ENCODE measurements at places on chromosomes 16 and 17.

DNA sequence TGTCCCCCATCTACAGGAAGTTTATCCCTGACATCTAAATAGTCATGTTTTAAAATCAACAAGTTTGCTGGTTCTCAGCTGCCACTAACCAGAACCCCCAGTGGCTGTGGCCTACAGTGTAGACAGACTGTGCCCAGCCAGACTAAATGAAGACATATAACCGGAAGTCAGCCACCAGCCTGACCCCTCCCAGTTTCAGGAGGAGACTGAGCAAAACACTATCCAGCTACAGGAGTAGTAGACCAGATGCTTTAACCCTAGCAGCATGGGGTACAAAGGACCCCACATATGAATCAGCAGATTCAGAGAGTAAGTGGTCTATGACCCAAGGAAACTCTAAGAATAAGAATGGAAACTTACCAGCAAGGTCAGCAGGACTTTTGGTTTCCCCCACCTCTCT lies 83.4 kb downstream of the HIC1 start:
- no peak for DNase-seq

GRCh38 chr17:15233022-15233805 lies 31.9 kb downstream of the PMP22 start:
- DNase-seq: no peak

- no peak for DNase-seq
These were observed 45.0 kb downstream of the NLRP1 start for GRCh38 chr17:5539286-5539685.

DNA sequence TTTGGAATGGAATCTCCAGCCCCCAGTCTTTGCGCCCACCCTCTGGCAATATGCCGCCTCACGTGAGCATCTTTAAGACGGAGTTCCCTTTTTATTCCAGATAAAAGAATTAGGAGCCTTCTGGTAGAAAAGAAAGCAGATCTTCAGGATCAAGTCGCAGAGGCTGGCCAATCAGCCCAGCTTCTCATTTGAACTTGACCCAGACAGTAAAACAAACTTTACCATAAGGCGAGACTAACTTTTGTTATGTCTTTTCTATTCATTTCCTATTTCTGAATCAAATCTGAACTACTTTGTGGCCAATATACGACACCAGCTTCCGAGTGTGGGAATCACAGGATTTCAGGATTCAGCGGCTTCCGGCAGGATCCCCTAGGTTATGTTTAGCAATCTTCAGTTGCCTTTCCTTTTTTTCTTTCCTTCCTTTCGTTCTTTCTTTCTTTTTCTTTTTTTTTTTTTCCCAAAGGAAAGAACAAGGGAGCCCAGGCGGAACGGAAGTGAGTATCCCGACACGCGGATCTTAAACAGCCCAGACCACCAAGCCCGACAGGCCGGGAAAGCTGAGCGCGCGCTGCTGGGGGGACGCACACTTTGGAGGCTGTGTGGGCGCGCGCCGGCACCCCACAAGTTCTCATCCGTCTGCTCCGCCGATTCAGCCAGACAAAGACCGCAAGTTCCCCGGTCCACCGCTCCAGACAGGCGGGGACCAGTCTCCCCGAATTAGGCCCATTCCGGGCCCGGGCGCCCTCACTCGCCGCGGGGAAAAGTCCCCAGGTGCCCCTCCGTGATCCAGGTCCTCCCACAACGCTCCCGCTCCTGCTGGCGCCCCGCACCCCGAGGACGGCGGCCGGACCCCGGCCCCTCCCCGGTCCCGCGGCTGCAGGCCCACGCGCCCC lies 633 bp downstream of the TBC1D16 start:
- DNase-seq: no peak

DNA sequence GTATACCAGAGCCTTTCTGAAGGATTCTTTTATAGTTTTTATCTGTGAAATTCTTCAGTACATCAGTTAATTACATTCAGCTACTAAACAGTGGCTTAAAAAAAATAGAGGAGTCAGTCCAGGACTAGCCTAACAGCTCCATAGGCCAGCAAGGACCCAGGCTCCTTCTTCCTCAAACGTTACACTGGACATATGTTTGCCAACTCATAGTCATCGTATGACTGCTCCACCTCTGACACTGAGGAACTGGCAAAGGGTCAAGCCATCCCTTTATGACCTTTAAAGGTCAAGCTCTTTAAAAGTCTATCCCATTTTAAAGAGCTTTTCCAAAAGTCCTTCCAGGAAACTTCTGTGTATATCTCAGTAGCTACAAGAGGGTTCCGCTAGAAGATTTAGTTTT lies 36.6 kb downstream of the PHLPP2 start:
- no peak for DNase-seq

- no peak for DNase-seq
These were observed 36.7 kb downstream of the CTU2 start for GRCh38 chr16:88742896-88743605.
